Cortex of kidney (tissue), 1 donor: ENCODE measurements at places on chromosomes 7 and 10.

- no peak for DNase-seq
These were observed 4.3 kb upstream of the CHCHD2 start for GRCh38 chr7:56110611-56111010.

- DNase-seq: no peak
These were observed 147.7 kb upstream of the SLC26A5 start for GRCh38 chr7:103593691-103594090.

GRCh38 chr7:105429746-105430612, 41.3 kb upstream of the SRPK2 start:
- DNase-seq: no peak

GRCh38 chr7:128833148-128833945, 3.1 kb downstream of the FLNC start:
- no peak for DNase-seq

DNA sequence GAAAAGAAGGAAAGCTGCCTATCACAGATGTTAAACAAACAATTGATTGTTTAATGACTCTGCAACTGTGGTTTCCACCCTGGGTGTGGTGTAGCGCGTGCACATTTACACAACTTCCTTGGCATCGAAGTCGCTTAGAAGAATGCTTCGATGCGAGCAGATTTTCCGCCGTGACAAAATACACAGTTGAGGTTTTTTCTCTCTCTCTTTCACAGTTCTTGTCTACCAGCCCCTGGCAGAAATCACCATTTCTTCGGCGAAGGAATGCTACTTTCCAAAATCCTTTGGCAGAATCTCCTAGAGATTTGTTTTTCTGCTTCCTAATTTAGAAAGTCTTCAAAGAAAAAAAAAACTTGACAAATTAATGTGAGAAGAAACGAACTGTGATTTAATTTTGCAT, 70.7 kb upstream of the C1QL3 start:
- no peak for DNase-seq

- no peak for DNase-seq
These were observed 678.2 kb downstream of the GRM8 start for GRCh38 chr7:126574276-126575250.

- DNase-seq: no peak
These were observed 2.6 kb upstream of the PIP4K2A start for GRCh38 chr10:22716943-22717342.

DNA sequence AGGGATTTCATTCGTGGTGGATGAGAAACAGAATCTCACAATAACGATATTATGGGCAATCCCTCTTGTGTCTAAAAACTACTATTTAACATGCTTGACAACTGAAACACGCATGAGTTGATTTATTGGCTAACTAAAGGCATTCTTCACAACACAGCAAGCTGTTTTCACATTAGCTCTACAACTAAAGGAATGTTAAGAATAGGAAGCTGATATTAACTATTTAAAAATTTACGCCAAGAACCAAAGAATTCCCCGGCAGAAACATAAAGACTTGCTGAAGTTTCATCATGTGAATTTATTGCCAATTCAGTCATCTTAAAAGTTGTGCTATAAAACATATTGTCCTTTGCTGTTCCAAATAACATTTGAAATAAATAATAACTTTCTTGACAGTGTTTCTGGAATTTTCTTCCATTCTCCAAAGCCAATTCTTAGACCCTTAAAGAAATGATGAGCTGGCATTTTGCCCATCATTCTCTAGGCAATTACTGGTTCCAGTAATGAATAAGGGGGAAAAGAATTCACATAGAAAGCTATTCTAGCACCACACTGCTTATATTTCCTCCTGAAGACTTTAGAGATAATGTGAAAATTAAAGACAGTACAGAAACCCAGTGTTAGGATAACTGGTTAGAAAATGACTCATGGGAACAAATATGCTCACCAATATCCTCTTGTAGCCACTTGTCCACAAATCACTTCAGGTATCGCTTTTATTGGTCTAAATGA, 233.1 kb downstream of the PARD3 start:
- no peak for DNase-seq

GRCh38 chr10:131898713-131899112, 2.1 kb upstream of the PPP2R2D start:
- no peak for DNase-seq

- DNase-seq: no peak
These were observed 76.7 kb downstream of the SKAP2 start for GRCh38 chr7:26787701-26788100.

GRCh38 chr10:98374217-98374985, 40.6 kb downstream of the PYROXD2 start:
- no peak for DNase-seq

GRCh38 chr7:132683896-132684690, 107.8 kb upstream of the PLXNA4 start:
- no peak for DNase-seq

DNA sequence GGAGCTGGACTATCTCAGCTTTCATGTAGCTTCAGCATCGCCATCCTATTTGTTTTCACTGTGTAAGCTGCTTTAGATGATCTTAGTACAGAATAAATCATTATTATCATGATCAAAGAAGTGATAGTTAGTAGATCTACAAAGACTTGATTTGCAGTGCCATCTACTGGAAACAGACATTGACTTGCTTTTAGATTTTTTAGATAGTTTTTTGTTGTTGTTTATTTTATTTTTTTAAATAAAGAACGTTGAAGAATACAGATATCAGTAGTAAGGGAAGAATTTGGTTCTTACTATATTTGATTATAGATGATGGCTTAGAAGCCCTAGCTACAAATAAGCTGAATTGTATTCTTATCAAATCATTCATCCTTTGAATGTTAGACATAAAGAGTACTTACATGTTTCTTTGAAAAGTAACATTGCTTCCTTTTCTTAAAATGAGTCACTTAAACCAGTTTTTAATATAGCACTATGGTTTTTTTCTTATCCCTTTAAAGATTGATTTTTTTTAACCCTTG, 6.3 kb upstream of the SFMBT2 start:
- no peak for DNase-seq

DNA sequence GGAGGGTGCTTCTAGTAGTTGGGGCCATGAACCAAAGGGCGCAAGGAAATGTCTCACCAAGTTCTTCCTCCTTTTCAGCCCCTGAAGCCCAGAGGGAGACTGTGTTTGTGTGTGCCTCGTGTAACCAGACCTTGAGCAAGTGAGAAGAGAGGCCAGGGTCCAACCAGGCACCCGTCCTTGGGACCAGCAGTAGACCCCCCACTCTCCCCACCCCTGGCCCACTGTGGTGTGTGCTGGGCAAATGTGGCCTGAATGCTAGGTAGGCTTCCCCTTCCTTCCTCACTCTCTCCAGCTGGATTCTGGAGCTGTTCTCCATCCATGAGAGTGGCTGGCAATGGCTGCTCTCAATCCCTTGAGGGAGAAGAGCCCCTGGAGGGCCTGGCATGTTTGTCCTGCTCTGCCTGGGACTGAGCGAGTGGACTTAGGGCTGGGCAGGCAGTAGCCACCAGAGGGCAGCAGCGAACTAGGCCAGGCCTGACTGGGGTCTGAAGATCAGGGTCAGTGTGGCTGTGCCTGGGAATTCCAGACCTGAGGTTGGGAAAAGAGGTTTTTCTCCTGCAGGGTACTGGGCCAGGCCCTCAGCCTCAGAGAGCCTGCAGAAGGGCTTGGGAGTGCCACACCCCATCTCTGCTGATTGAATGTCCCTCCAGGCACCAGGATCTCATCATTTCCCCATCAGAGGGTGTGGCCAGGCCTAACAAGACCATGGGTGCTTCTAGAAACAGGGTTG, 12.5 kb downstream of the SFRP5 start:
- no peak for DNase-seq

DNA sequence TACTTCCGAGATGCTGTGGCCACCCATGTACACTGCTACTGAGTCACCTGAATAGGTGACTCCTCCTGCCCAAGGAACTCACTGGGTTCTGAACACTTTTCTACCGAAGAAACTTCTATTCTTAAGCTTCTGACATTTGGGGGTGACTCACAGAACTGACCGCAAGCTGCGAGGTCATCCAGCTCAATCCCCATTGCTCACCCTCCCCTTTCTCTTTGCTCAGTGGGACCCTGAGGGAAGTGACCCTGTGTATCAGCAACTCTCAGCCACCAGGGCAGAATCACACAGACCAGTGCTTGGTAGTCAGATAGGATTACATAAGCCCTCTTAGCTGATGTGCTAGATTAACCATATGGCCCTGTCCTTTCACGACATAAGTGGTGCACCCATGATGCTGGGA, 46.3 kb downstream of the INSYN2A start:
- no peak for DNase-seq

DNA sequence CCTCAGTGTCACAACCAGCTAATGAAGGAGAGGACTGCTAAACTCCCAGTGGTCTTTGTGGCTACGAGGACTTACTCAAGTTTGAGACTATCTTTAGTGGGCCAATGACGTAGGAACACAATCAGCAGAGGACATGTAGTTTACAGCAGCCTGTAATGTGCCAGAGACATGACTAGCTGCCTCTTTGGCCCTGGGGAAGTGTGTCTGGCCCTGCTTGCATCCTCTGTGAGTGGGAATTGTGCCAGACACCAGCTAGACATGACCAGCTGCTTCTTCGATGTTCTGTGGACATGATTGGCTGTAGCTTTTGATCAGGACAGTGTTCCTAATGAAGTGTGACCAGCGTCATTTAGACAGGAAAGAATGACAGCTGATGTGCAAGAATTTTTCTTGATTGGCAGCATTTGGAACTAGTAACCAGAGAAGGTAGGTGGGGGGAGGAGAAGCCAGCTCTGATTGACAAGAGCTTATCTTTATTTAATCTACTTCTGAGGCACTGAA, 141.7 kb downstream of the AUTS2 start:
- no peak for DNase-seq

GRCh38 chr7:95219721-95220120, 104.6 kb downstream of the PON1 start:
- DNase-seq: no peak

DNA sequence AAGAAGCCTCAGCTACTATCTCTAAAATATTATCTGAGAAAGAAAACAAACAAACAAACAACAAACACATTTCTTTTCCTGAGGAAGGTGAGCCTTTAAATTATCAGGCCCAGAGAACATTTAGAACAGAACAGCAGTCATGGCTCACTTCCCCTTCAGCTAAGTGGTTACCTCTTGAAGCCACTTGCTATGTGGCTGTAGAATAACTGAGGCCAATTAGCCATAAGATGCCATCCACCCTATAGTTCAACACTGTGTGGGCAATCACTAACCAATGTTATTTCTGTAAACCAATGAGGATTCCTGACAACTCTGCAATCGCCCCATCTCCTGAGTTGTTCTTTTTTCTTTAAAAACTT, 3.7 kb upstream of the UPP1 start:
- DNase-seq: no peak

- DNase-seq: no peak
These were observed 1037.1 kb downstream of the REEP3 start for GRCh38 chr10:64558094-64558835.

DNA sequence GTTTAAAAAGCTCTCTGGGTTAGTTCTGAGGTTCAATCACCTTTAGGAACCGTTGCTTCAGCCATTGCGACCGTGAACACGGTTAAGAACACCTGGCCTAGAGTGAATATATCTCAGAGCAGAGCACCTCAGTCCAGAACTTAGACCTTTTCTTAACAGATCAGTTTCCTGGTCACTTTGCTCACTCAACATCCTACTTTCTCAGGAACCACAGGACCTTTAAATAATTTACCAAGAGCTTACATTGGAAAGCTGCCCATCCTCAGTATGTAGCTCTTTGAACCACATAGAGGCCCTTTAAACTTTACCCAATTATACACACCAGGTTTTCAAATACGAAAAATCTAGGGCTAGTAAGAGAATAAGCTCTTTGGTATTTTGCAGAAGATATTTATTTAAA, 153.2 kb downstream of the NRBF2 start:
- DNase-seq: no peak

DNA sequence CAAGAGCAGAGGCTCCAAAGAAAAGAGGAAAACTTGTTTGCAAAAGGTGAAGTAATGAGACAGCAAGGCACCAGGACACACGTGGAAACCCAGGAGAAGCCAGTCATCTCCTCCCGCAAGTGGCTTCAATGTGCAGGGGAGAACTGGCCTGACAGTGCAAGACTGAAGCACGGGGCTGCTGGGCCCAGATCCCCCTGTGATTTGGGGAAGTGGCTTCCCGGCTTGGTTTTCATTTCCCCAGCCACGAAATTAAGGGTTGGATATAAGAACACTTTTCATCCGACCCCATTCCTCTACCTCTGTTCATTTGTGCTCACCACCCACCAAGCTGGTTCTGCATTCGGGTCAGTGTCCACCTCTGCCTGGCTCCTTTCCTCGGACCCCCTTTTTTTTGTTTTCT, 306.4 kb downstream of the FGFR2 start:
- no peak for DNase-seq

- DNase-seq: no peak
These were observed 286.1 kb upstream of the KLF6 start for GRCh38 chr10:4070921-4071660.

GRCh38 chr7:151905766-151906165, 28.9 kb upstream of the PRKAG2 start:
- no peak for DNase-seq

- DNase-seq: no peak
These were observed 43.4 kb downstream of the RGS10 start for GRCh38 chr10:119498889-119499676.

- no peak for DNase-seq
These were observed 202.8 kb downstream of the CREB5 start for GRCh38 chr7:28615091-28615490.

- no peak for DNase-seq
These were observed 27.9 kb upstream of the ASCC1 start for GRCh38 chr10:72243822-72244437.

GRCh38 chr10:122551450-122551849, 9.1 kb upstream of the DMBT1 start:
- no peak for DNase-seq

DNA sequence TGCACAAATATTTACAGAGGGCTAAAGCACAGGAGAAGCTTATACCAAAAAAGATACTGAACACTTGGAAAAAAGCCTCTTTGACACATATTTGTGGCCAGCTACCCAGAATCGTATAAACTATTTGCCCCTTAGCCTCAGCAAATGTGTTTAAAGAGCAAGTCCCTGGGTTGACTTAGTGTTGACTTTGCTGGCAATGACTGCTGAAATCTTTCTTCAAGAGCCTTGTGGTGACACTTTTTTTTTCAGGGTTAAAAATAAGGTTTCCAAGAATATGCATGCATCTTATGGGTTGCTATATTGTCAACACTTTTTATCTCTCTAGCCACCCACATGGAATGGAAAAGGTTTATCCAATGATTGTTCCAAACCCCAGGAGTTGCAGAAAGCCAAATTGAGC, 14.9 kb upstream of the PLEKHS1 start:
- no peak for DNase-seq

GRCh38 chr7:155188357-155188756, 109.3 kb upstream of the INSIG1 start:
- DNase-seq: no peak
